Activated T-cell treated with anti-CD3 and anti-CD28 coated beads, Interleukin-2, amount 50 U/mL, for 1 hour (primary cell): ENCODE measurements at places on chromosomes 7 and 10.

GRCh38 chr7:71752171-71752935 is 620.4 kb downstream of the GALNT17 start:
- DNase-seq, result peak; percentile 19

DNA sequence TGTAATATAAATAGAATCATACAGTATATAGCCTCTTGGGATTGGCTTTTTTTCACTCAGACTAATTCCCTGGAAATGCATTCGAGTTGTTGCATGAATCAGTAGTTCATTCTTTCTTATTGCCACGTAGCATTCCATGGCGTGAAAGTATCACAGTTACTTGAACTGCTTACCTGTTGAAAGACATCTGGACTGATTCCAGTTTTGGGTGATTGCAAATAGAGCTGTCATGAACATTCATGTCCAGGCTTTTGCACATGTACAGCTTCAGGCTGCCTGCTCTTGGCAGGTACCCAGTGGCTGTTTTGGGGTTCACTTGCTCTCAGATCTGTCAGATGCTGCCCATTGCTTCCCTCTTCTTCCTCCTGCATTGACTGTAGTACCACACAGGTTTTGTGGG is 54.9 kb downstream of the LRGUK start:
- DNase-seq, result no peak

GRCh38 chr10:636769-637168 is 52.7 kb downstream of the DIP2C start:
- DNase-seq, result no peak

DNA sequence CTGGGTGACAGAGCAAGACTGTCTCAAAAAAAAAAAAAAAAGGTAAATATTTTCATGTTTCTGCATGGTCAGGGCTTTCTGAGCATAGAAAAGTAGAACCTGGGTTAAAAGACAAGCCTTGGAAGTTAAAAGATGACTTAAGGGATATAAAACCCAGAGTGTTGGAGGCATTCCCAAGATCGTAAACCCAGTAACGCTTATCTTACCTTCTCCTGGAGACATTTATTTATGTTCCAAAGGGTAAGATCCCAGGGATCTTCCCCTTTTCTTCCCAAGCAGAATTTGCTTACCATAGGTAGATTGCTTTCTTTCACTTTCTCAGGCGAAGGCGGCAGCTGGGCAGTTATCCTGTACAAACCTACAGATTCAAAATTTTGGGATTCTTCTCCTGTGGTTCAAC is 22.2 kb downstream of the SUGCT start:
- DNase-seq, result no peak

GRCh38 chr10:27745732-27746396 is at the start of gene MKX:
MKX (minus strand) TSS chr10:27745819; CDS start chr10:27743415, 2,404 bp downstream.
- peak; percentile 53 for DNase-seq

- DNase-seq, result no peak
These were observed at the start of gene PLEKHS1 for GRCh38 chr10:113751181-113751732. PLEKHS1 (plus strand) TSS chr10:113751682; CDS start chr10:113755278, 3,596 bp downstream.

DNA sequence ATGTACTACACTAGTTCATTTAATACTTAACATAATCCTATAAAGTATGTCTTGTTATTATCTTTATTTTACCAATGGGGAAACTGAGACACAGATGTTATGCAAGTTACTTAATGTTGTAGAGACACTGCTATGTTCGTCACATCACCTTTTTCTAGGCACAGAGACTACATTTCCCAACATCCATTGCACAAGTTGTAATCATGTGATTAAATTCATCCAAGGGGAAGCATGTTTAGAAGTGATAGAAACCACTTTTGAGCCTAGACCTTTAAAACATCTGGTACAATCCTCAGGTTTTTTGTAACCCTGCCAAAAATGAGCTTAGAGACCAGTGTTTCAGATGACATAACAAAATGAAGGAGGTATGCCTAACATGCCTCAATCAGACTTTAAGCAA is 386.8 kb upstream of the HPS1 start:
- DNase-seq, result no peak

- no peak for DNase-seq
These were observed 161.8 kb upstream of the CACNA2D1 start for GRCh38 chr7:82605247-82605864.

GRCh38 chr7:81111358-81111757 is 192.5 kb upstream of the SEMA3C start:
- DNase-seq, result no peak

GRCh38 chr7:107501593-107501992 is 31.7 kb downstream of the GPR22 start:
- no peak for DNase-seq

DNA sequence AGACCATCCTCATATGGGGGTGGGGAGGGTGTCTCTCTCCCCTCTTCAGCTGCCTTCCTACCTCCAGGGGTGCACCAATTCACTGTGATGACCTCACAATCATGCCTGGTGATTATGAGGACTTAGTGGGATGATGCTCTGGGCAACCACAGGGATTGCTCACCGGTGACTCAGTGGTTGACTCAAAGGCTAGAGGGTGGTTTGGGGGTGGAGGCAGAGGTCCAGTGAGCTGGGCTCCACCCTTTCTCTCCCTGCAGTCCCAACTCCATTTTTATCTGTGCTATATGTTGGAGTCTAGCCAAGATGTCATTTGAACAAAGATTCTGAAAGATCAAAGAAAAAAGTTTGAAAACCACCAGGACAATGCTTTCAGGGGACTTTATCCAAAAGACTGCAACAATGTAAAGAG is 286.9 kb downstream of the KCNMA1 start:
- DNase-seq, result no peak

DNA sequence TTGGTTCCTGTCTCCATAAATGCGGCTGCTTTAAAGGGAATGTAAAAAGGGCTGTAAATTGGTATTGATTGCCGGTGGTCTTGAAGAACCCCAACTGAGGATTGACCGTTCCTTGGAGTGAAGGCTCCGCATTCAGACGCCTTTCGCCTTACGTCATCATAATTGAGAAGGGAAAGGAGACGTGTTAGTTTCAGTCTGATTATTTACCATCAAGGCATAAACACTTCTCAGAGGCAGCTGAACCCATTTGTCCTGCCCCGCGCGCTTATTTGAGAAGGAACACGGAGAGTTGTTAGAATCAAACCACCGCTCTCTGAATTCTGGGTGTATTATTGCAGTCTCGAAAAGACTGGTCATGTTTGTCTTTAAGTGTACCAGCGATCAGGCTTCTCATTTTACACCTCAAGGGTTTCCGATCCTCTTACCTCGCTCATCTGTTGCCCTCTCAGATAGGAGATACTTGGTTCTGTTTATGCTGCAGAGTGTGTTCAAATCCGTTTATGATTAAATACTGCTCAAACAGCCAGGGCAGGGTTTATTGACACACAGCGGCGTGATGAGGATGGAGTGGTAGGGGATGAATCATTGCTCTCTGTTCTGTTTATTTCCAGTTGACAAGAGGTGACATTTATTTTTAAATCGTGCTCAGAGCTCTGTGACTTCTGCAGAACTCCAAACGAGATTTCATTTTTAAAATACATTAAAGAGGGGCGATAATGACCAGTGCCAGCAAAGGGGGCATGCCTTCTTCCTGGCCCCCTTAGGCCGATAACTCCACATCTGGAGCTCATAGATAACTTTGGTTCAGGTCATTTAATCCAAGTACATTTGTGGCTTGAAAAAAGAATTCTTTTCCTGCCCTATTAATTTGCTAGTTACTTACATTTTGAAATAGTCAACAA is 30.4 kb downstream of the FOXK1 start:
- no peak for DNase-seq

- DNase-seq, result no peak
These were observed 63.0 kb downstream of the AOAH start for GRCh38 chr7:36661135-36661840.

DNA sequence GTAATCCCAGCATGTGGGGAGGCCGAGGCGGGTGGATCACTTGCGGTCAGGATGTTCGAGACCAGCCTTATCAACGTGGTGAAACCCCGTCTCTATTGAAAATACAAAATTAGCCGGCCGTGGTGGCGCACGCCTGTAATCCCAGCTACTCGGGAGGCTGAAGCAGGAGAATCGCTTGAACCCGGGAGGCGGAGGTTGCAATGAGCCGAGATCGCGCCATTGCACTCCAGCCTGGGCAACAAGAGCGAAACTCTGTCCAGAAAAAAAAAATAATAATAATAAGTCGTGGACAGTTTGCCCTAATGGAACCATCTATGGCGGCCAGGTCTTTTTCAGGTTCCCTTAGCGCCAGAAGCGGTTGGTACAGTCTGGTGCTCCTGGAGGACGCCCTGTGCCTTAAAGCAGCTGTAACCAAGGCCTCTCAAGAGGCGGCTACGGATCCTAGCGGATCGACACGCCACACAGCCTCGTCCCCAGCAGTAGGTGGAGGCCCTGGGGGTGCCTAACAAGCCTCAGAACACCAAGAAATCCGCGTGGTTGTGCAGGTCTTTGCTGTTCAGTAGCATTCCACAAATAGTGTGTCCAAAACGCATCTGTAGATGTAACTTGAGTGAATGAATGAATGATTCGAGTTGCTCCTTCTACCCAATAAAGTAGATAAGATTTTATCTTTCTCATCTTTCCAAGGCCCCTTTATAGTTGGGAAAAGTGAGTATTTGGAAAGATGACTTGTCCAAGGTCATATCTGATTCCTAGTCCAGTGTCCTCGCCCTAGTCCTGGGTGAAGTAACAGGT is 982 bp downstream of the PGAM1 start:
- DNase-seq, result no peak

- DNase-seq, result no peak
These were observed 13.2 kb upstream of the UNCX start for GRCh38 chr7:1219498-1219897.

- no peak for DNase-seq
These were observed 32.6 kb downstream of the PIP4K2A start for GRCh38 chr10:22681783-22682183.

DNA sequence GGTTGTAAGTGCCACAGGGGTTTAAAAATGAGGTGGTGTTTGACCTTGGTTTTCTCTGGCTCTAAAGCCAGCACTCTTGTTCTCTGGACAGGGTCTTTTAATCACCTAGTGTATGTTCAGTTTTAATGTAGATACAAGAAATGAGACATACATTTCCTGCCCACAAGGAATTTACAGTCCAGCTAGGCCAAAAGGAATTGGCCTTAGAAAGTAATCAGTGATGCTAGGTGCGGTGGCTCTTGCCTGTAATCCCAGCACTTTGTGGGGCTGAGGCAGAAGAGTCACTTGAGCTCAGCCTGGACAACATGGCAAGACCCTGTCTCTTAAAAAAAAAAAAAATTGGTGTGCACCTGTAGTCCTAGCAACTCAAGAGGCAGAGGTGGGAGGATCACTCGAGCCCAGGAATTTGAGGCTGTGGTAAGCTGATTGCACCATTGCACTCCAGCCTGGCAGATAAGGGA is 100.2 kb downstream of the LRMDA start:
- DNase-seq, result no peak

GRCh38 chr10:90088024-90088317 is 386.6 kb downstream of the KIF20B start:
- no peak for DNase-seq

DNA sequence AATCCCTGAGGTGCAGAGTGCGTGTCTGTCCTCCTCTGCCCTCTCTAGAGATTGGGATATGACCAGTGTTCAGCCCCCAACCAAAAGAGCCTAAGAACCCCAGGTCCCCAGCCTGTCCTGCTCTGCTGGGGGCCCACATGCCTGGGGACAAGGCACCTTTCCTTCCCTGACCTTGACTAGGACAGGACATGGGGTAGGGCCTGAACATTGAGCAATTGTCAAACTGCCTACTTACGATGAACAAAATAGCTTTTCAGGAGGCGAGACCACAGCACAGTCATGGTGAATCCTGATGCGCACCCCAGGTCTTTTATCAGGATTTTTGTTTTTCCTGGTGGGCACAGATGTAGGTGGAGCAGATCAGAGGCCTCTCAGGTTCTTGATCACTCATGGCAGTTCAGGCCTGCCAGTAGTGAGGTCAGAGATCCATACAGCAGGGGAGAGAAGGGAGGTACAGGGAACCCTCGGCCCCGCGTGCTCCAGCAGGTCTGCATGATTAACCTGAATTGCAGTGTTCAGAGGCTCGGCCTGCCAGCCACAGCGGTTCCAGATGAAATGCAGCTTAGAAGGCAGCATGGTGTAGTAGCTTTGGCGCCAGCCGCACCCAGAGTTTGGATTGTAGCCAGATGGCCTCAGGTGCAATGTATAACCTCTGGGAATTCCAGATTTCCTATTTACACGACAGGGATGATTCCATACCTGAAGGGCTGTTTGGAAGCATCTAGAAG is 191.3 kb downstream of the CUX1 start:
- DNase-seq, result no peak

DNA sequence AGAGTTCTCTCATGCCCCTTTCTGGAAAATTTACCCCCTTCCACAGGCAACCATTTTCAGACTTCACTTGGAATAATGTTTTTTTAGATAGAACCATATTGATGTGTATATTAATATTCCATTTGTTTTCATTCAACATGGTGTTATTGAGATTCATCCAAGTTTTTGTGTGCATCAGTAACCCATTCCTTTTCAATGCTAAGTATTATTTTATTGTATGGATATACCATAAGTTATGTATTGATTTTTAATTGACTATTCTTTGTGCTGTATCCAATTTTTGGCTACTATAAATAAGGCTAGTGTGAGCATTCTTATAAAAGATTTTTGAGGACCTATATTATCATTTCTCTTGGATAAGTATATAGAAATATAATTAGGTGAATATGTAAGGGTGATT is 1025.7 kb downstream of the GRM8 start:
- no peak for DNase-seq

DNA sequence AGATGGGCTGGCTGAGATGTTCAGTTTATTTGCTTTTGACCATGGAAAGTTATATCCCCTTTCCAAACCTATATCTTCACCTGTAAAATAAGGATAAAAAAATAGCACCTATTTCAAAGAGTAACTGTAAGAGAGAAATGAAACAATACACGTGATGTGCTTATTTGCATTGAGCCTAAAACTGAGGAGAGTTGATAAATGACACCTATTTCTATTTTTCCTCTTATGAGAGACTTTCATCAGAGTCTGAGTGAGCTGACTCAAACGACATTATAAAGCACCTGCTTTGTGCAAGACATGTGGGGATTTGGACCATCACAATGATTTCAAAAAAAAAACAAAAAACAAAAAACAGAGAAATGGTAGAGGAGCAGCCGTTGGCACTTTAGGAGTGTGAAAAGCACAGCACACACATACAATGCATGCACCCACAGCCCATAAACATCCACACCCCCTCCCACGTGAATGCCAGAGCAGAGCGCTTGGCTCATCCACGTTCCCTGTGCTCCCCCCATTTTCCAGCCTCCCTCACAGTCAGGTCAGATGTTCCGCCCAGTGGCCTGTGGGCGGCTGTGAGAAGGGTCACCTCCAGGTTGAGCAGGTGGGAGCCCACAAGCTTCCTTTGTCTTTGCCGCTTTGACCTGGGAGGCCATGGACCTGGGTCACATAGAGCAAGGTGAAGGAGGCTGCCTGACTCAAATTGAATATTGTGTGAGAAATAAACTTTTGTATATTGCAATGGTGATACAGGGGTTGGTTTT is 253.2 kb upstream of the ZNF32 start:
- no peak for DNase-seq

- DNase-seq, result no peak
These were observed 16.7 kb downstream of the UNC5B start for GRCh38 chr10:71228875-71229675.

DNA sequence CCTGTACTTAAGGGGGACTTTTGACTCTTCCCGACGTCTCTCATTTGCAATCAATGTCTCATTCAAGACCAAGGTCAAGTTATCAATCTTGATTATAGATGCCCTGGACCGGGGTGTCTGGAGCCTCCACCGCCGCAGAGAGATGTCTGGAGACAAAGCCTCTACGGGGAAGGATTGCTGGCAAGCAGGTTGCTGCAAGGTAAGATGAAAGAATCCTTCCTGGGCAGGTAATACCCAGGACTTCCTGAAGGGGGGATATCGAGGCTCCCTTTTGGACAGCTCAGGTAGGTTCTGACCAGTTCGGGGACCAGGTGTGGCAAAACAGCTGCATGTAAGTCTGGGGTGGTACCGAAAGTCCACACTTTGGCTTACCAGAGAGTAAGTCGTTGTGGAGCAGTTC is 12.5 kb upstream of the CUX1 start:
- DNase-seq, result no peak
